Endothelial cell of umbilical vein (primary cell): ENCODE measurements at places on chromosomes 16 and 17. TPM values are rescaled to one million over a fixed set of nuclear protein-coding genes. Genes with fewer than 3 reads are reported as not detected.

GRCh38 chr16:85290626-85291301 lies 178.5 kb upstream of the CIBAR2 start:
- no peak for DNase-seq

DNA sequence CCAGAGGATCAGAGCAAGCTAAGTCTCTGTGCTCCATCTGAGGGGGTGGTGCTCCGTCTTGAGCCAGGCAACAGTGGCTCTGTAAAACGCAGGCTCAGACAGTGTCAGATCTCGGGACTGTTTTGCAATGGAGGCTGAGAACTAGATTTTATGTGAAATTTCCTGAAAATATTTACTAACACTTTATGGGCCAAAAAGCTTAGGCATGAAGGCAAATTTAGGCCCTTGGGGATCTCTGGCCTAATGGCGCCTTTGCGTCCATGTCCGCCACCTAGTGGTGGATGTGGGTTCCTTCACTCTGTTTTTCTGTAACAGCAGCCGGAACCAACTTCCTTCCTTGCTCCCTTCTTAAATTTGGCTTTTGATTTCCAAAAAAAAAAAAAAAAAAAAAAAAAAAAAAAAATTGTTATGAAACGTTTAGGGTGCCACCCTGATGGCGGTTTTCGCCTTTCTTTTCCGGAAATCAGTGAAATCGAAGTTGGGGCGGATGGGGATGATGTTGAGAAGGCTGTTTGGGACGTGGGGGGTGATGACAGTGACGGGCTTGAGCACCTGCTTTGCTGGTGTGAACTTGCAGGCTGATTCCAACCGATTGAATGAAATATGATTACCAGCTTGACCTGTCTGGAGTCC lies 14.0 kb upstream of the ELAC2 start:
- DNase-seq, result peak; percentile 18

GRAP gene
- total RNA-seq, result 43.6 and 44.5 TPM in 2 replicates

CDRT15L2 gene
- not detected in 2 replicates for total RNA-seq

GRCh38 chr17:8162233-8162996 lies at the start of gene VAMP2:
Gene VAMP2 (minus strand): TSS chr17:8162948. CDS start chr17:8162879, 69 bp downstream.
- DNase-seq, result peak; percentile 58

LCMT1 gene
- 36.2 and 36.8 TPM in 2 replicates for total RNA-seq

NOXO1 gene
- 0.60 TPM in 1 of 2 replicates, not detected in the other for total RNA-seq

PHLPP2 gene
- 8.0 and 8.2 TPM in 2 replicates for total RNA-seq
